NCI-H748 treated with DMSO at 0.1 percent for 48 hours (cell line): ENCODE measurements at places on chromosomes 4 and X.

DNA sequence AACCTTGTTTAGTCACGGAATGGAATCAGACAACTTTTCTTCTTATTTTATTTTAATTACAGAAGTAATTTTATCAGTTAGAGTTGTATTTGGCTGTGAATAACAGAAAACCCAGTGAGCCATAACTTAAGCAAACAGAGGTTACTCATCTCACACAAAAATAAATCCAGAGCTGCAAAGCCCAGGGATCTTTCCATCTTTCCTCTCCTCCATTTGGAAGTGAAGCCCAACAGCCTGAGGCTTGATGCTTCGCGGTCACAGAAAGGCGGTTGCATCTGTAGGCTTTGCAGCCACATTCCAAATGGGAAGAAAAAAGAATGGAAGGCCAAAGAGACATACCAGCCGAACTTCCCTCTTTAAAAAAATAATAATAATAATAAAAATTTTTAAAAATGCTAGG, 22.6 kb downstream of the CHRNA9 start:
- no peak for DNase-seq

DNA sequence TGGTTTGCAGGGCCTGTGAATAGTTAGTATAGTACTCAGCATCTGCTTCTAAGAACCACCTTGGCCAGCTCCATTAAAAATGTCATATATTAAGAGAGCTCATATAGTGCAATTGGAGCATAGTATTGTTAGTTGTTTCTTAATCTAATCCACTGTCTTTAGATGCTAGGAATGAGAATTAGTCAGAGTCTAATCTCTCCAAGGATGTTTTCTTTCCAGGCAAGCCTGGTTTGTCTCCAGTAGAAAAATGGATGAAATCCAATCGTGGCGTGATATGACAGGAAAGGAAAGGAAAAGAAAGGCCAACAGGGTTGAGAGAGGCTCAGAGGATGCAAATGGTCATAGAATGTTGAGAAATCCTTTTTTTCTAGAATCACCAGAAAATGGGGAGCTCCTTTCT, 15.0 kb upstream of the TMEM164 start:
- DNase-seq: no peak

GRCh38 chr4:34572026-34572425, 1672.3 kb downstream of the ARAP2 start:
- no peak for DNase-seq

GRCh38 chr4:53767482-53767881, 176.2 kb upstream of the LNX1 start:
- no peak for DNase-seq

GRCh38 chr4:152224721-152225420, 311.0 kb downstream of the FBXW7 start:
- DNase-seq: no peak

- no peak for DNase-seq
These were observed 17.2 kb upstream of the FGFR3 start for GRCh38 chr4:1775731-1776500.
